ENCODE measurements at places on chromosomes 4 and X. TPM values are rescaled to one million over a fixed set of nuclear protein-coding genes. Genes with fewer than 3 reads are reported as not detected.
A peak's percentile ranks its signal among the peaks of the same experiment; 100 is the strongest.

ARX gene
- not detected for total RNA-seq

SERTM2 gene
- total RNA-seq = 0.18 TPM

CITED1 gene
- 2.2 TPM for total RNA-seq

IGSF1 gene
- total RNA-seq = 23.6 TPM

RBM46 gene
- 4.2 TPM for total RNA-seq

CRMP1 gene
- total RNA-seq = 109 TPM

CT45A3 gene
- not detected for total RNA-seq

CFI gene
- total RNA-seq = not detected

GAGE12E gene
- not detected for total RNA-seq

SLIT2 gene
- total RNA-seq = 13.5 TPM

AFAP1 gene
- 23.6 TPM for total RNA-seq

FGF13 gene
- total RNA-seq = 32.2 TPM

SLITRK2 gene
- not detected for total RNA-seq

PNCK gene
- 8.6 TPM for total RNA-seq

AFF1 gene
- 83.9 TPM for total RNA-seq

DNA sequence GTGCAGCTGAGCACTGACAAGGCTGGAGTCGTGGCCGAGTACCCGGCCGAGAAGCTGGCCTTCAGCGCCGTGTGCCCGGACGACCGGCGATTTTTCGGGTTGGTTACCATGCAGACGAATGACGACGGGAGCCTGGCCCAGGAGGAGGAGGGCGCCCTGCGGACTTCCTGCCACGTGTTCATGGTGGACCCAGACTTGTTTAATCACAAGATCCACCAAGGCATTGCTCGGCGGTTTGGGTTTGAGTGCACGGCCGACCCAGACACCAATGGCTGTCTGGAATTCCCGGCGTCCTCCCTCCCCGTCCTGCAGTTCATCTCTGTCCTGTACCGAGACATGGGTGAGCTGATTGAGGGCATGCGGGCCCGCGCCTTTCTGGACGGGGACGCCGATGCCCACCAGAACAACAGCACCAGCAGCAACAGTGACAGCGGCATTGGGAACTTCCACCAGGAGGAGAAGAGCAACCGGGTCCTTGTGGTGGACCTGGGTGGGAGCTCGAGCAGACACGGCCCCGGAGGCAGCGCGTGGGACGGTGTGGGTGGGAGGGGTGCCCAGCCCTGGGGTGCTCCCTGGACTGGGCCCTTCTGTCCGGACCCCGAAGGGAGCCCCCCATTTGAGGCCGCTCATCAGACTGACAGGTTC lies 24.3 kb downstream of the RGS12 start:
- DNase-seq = no peak

DNA sequence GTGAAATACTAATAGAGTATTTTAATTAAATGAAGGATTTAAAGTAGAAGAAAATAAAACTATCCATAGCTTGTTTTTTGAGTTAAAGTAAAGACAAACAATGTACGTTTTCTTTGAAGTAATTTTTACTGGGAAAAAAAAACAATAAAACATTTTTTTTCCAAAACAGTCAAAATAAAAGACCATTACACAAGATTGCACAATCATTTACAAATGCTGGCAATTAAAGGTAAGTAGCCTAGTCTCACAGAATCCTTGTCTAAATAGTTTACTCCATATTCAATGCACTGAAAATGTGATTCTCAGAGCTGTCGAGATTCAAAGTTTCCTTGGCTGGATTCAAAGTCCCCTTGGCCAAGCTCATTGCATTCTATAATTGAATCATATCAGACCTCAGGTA lies 21.2 kb downstream of the C4orf54 start:
- no peak for DNase-seq

- DNase-seq = no peak
These were observed 75.5 kb downstream of the ANXA10 start for GRCh38 chr4:168167714-168168284.

GRCh38 chrX:96147681-96148080 lies 537.0 kb upstream of the DIAPH2 start:
- DNase-seq = no peak

DNA sequence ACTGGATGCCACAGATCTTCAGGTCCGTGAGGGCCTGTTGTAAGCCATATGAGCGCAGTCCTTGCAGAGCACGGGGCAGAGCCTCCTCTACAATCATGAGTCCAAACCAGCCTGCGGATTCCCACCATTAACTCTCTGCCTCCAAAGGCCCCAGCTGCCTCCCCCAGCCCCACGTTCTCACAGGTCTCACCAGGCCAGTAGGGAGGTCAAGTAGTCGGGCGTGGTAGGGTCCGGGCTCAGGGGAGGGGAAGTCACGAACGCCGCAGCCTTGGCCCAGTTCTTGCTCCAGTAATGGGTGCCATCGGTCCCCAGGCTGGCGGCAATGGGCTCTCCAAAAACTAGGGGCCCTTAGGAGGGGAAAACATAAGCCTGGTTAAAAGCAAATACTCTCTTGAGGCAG lies 53.6 kb downstream of the CRMP1 start:
- no peak for DNase-seq

- no peak for DNase-seq
These were observed 51.2 kb upstream of the KLF3 start for GRCh38 chr4:38612646-38613414.

DNA sequence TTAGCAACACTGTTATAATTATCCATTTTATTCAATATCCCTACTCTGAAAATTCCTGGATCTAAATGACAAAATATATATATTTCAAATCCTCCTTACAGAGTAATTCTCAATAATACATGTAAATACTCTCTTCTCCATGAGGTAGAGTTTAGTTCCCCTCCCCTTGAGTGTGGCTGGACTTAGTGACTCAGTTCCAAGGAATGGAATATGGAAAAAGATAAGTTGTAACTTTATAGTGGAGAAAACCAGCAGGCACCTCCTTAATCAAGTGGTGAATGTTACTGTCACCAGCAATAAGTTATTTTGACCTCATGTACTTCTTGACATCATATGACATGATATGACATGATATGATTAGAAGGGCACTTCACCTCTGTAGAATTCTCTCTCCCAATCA lies 302.0 kb downstream of the RAB28 start:
- DNase-seq = no peak

DNA sequence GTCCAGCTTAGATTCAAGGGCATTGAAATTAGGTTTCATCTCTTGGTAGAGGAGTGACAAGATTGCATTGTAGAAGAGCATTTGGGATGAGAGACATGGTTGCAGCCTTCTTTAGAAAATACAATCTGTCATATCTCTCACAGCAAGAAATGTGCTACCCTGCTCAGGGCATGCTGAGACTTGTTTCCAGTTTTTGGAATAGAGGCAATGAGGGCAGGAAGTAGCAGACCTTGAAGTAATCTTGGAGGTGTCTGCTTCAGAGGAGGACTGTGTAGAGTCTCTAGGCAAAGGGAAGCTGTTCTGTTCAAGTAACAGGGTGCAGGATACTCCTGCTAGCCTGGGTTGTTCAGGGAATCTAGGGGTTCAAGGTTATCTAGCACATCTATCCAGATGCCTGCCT lies 116.1 kb upstream of the ZNF827 start:
- DNase-seq = no peak

DNA sequence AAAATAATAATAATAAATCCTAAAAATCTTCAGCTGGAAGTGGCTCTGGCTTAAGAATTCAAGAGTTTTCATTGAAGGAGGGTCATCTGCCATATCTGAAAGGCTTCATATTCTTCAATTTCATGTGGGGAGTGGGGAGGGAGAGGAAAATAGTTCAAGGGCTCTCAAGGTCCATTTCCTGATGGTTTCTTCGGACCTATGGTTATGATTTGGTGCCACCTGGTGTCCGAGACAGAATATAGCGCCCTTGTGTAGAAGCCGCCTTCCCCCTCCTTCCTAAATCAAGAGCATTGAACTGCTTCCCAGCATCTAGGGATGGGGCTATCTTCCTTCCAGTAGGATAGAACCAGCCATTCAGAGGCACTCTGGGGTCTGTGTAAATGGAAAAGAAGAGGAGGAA lies 34.3 kb downstream of the NLGN3 start:
- DNase-seq = peak; percentile 46

GRCh38 chrX:9747644-9748043 lies 18.0 kb downstream of the GPR143 start:
- no peak for DNase-seq

DNA sequence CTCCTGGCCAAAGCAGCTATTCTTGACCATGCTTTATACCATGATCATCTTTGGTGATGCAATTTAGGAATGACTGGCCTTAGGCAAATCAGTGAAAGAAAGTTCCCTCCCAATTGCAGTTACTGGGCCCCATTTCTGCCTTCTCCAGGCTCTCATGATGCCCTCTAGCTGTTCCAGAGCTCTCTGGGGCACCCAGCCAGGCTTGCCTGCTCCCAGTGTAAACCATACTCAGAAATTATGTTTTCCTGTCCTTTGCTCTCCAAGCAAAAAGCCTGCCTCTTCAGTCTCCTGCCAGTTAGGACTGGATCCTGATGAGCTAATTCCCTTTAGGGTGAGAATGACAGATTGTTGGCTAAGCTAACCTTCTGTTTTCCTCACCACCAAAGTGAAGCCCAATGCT lies 85.3 kb upstream of the RBPJ start:
- DNase-seq = no peak

- DNase-seq = no peak
These were observed 101.9 kb downstream of the IGSF1 start for GRCh38 chrX:131187206-131187605.

- DNase-seq = no peak
These were observed 20.8 kb upstream of the ABCG2 start for GRCh38 chr4:88179261-88179660.

DNA sequence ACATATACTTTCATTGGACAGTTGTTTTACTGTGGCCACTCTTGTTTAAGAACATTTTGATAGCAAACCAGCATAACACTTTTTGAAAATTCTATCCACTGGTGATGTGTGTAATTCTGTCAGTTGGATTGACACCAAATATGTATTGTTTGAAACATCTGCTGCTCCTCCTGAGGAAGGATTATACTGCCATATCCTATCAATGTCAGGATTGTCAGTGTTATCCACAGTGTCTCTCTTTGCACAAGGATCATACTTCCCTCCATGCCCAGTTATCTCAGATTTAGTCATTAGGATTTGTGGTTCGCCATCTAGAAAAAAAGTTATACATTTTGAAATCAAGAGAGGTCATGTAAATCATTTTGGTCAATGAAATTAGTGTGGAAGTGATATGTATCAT lies 1859.6 kb downstream of the C4orf33 start:
- DNase-seq = no peak

GRCh38 chrX:112512509-112512908 lies 167.2 kb downstream of the LHFPL1 start:
- DNase-seq = peak; percentile 16

DNA sequence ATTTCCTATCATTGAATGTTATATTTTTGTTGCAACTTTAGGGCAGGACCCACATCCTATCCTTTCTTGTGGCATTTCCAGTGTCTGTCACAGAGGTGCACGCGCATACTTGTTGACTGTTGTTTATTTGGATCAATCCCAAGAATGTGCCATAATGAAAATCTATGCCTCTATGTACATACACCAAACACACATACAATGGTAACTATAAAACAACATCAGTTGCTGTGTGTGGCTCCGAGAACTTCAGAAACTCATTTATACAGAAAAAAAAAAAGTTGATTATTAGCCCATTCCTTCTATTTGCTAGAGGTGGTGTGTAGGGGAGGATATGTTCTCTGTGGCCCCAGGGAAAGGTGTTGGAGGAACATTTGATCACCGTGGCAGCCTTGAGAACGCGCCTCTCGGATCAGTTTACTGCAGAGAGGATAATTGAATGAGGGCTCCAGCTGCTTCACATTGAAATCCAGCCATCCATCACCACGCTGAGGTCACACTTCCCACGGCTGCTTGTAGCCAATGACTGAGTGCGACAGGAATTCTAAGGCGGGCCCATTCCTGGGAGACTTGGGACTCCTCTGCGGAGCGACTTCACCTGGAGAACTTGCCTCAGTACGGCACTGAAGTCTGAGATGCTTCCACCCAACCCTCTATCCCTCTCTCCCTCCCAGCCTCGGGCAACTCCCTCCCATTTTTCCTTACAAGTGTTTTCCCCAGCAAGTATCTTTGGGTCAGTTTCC lies 19.5 kb downstream of the SMPX start:
- peak; percentile 70 for DNase-seq

- DNase-seq = no peak
These were observed 310.7 kb downstream of the STK32B start for GRCh38 chr4:5361968-5362367.

GRCh38 chrX:108442901-108443464 lies 3.3 kb downstream of the COL4A5 start:
- DNase-seq = no peak

- DNase-seq = no peak
These were observed 184.9 kb downstream of the PCDH18 start for GRCh38 chr4:137347371-137347770.

DNA sequence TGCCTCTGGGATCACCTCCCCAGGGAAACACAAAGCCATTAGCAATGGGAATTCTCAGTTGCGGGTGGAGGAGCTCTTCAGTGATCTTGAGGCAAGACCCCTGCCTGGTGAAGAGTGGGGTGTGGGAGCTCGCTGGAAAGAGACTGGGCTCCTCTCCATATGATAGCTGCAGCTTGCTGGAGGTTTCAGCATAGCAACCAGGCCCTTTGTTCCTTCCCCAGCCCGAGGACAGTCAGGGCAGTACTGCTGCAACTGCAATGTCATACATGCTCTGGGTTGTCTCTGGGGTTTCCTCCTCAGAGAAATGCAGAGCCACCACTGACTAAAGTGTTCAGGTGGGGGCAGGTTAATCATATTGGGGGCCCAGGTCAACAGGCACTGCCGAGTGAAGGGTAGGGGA lies 81.3 kb downstream of the ARHGAP24 start:
- DNase-seq = no peak

DNA sequence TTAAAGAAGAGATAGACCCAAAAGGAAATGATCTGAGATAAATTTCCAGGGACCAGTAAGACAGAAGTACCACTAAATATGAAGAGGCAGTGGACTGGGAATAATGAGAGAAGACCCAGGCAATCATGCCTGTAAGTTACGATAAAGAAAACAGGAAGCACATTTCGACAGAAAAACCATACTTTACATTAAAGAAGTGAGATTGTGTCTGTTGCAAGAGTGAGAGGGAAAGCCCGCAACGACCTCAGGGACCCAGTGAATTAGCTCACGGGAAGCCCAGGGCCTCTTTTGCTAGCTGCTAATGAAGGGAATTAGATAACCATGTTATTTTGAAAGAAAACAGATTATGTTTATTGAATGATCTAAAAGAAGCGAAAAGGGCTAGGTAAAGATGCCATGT lies 28.9 kb upstream of the ACSL1 start:
- DNase-seq = no peak

GRCh38 chr4:54484383-54484782 lies 173.4 kb upstream of the KIT start:
- no peak for DNase-seq

DNA sequence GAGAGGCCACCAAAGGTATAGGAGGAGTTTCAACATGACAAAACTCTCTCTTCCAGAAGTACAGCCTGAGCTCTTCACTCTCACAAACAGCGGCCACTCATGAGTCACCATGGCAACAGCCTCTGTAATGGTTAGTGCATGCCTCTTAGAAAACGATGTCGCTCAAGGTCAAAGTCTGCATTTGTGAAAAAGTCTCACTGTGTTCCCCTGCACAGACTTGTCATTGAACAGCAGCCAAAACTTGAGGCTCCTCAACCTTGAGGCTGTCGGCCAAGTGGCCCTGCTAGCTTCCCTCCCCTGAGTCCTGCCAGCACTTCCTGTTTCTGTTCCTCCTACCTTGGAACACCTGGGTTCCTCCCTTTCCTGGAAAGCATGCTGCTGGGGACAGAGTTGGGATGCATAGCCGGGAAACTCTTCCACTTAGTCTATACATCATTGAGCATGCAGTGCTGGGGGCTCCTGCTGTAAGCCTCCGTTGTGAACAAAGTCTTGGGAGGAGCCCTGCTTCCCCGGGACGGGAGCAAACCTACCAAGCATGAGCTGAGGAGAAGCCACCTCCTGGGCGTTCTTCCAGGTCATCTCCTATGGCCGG lies 66.6 kb downstream of the ING2 start:
- DNase-seq = no peak

Measured in WTC11 (cell line).